ENCODE measurements at places on chromosomes 1 and 21. TPM values are rescaled to one million over a fixed set of nuclear protein-coding genes. Genes with fewer than 3 reads are reported as not detected.

- DNase-seq: no peak
Measured at GRCh38 chr1:175073633-175074032, 6.0 kb downstream of the TNN start.

DNA sequence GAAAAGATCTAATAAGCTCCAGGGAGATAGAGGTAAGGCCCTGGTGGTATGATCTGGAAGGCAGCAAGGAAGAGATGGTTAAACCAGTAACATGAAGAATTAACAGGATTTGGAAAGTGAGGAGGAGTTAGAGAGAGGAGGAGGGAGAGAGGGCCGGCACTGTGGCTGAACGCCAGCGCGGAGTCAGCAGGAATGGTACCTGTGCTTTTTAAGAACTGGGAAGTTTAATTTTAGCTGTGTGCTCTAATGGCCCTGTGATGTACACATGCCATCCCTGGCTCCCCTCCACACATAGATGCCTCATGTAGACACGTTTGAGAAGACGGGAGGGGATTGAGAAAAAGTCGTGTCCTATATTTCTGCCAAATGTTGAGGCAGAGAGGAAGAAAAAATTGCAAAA, 13.8 kb upstream of the AVPR1B start:
- DNase-seq: no peak

DNA sequence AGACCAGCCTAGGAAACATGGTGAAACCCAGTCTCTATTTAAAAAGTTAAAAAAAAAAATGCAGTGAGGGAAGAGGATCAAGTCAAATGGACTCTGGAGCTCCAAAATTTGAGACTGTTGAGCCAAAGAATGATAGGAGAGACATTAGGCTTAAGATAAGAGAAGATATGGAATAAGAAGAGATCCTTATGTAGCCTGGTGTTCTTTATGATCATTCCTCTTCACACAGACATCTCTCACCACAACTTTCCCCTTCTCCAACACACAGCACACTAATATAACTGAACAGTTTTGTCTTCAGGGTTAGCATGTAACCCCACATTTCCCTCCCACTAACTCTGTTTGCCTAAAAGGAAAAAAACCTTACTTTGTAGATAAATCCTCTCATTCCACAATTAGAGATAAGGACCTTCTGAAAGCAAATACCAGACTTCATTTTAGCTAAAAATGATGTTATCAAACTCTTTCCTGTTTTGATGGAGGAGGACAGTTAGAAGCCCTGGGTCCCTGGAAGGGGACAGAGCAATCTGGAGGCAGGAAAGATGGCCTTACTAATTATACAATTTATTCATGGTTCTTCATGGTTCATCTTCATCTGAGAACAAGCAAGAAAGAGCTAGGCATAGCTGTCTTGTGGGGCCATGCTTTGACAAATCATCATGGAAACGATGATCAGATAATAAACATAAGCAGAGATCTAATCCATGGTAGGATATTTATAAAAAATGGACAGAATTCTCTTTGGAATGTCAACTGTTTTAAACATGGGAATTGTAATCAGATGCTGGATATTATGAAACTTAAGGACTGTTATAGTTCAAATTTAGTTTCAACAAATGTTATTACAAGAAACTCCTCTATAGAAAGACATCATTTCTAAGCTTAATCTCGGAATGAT, 96.7 kb upstream of the S1PR1 start:
- DNase-seq: no peak

- no peak for DNase-seq
Measured at GRCh38 chr21:29664615-29665014, 275.2 kb downstream of the GRIK1 start.

DNA sequence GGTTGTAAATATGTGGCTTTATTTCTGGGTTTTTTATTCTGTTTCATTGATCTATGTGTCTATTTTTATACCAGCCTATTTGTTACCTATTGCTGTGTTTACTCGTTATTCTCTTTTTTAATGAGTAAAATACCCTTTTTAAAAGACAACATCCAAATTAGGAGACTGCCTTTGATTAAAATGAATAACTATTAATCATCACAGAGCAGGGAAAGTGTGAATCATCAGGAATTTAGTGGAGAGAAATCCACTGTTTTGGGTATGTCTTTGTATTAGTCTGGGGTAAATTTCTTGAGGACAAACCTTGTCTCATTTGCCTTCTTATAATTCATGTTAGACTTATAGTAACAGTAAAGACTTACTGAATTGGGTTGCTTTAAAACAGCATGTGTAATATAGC, 12.1 kb downstream of the DISC1 start:
- DNase-seq: no peak

DNA sequence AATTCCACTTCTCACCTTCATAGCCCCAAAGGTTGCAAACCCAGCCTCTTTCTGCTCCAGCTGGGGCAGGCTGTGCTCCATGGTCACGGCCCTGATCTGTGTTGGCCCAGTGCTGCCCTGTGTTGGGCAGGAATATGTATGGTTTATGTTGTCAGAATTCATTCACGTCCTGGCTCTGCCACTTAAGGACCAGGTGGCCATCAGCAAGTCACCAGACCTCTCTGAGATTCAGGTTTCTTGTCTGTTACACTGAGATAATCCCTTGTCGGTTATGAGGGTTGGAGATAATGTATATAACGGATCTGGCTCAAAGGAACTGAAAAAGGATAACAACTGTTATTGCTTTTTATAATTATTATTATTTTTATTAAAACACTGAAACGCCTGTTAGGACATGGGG, 39.1 kb upstream of the SELENON start:
- DNase-seq: no peak

GRCh38 chr1:8223526-8223925, 94.4 kb upstream of the SLC45A1 start:
- DNase-seq: no peak

DNA sequence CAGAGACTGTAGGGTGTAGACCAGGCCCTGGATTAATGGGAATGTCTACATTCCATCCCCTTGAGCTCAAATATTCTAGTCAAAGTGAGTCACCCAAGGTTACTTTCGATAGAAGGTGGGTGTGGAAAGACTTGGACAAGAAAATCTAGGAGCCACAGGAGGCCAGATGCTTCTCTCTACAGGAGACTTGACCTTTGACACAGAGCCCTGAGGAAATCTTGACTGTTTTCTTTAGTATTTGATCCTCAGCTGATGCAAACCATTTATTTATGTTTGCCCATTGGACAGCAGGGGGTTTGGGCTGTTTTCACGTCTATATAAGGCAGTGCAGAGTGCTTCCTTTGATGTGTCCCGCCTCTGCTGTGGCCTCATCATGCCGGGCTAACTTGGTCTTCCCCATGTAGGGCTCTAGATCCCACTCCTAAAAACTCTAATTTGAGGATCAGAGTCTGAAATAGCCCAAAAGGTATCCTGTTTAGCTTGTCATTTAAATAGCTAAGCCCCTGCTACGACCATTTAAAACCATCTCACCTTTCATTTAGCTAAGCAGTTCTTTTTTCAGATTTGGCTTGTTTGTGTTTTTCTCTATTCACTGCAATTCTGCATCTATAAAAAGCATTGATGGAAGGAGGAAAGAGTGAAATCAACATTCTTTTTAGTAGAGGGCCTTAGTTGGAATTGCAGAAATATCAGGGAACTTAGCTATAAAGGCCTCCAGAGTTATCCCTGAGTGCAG, 15.5 kb upstream of the MAP3K7CL start:
- DNase-seq: no peak

SPATA46 gene
- total RNA-seq: not detected

HES2 gene
- total RNA-seq: not detected

WNT3A gene
- total RNA-seq: not detected

IARS2 gene
- 44.5 TPM for total RNA-seq
